Cardiac septum (tissue), 1 donor: ENCODE measurements at places on chromosomes 5 and 9. TPM values are rescaled to one million over a fixed set of nuclear protein-coding genes. Genes with fewer than 3 reads are reported as not detected.

- DNase-seq: no peak
These were observed 93.0 kb upstream of the ZNF608 start for GRCh38 chr5:124839371-124839998.

The RARS1 gene
- 47.4 TPM for total RNA-seq

The PHYHD1 gene
- 21.9 TPM for total RNA-seq

DNA sequence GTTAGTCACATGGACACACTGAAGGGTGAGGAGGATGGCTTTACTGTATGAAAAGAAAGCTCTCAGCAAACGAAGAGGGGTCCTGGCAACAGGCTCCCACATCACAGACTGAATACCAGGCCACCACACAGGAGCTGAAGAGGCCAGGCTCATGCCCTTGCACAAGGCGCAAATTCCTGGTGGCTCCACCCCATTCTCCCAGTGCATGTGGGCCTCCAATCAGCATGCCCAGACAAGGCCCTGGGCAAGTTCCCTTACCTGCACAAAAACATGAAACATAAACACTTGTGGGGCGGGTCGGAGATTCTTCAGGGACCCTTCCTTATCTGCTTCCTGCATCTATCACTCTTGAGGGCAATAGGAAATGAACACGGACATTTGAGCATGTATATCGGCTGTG lies 935.8 kb upstream of the EDIL3 start:
- DNase-seq: no peak

DNA sequence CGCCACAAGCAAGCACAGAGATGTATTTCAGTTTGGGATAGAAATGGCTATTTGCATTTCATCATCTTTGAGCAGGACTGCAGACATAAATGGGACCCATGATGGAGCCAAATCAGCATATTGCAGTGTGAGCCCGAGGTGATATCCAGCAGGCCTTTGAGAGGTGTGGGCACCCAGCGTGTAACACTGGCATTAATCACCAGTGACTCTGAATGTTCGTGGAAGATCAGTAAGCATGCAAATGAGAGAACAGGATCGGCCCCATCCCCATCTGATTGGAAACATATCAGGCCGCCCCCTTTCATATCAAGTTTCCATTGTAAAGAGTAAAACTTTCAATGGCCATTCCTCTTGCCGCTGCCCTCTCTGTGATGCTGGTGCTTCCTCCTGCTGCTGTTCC lies 84.0 kb downstream of the GTF3C4 start:
- peak; percentile 55 for DNase-seq

GRCh38 chr9:18338042-18338441 lies 135.9 kb upstream of the ADAMTSL1 start:
- no peak for DNase-seq

The BHMT gene
- total RNA-seq: not detected

The FBXL7 gene
- 26.2 TPM for total RNA-seq

- no peak for DNase-seq
These were observed 42.0 kb downstream of the UBE2QL1 start for GRCh38 chr5:6490693-6491092.
